ENCODE measurements at places on chromosomes 6 and 20.
A peak's percentile ranks its signal among the peaks of the same experiment; 100 is the strongest.

GRCh38 chr20:21862259-21862946 is 156.9 kb downstream of the PAX1 start:
- DNase-seq = no peak

DNA sequence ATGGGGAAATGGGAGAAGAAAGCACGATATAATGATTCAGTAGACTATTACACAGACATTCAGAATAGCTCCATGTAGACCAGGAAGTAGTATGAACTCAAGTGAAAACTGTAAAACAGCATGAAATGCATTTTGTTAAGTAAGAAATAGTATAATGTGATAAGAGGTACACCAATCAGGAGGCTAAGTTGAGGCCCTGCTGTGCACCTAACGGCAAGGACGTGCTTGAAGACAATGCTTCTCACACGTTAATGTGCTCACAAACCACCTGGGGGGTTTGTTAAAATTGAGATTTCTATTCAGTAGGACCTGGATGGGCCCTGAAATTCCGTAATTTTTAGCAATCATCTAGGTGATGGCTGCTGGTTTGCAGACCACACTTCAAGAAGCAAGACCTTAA is 178.9 kb upstream of the SULF2 start:
- no peak for DNase-seq

- no peak for DNase-seq
Measured at GRCh38 chr20:33836277-33836676, 25.1 kb downstream of the CHMP4B start.

DNA sequence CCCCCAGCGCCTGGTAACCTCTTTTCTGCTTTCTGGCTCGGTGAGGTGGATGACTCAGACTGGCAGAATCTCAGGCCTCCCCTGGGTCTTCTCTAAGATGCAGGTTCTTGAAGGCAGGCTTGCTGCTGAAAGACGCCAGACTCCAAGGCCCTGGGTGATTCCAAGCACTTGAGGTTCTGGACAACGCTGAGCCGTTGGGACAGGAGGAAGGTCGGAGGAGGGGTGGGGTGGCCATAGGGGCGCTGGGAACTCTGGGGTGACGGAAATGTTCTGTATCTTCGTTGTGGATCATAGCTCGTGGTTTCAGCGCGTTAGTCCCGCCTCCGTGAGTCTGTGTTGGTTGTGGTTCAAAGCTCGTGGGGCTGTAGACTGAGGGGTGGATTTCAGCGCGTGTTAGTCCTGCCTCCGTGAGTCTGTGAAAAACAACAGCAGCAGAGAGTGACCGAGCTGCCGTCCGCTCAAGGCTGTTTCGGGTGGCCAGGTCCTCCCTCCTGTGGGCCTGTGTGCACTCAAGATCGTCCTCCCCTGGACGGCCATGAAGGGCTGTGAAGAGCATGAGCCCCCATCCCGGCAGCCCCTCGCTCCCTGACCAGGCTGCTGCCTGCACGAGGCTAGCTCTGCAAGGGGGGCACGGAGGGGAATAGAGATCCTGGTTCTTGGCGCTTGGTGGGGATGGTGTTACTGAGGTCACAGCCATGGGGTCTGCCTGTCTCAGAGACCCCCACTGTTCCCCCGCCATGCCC is 7.7 kb downstream of the NTSR1 start:
- DNase-seq = no peak

DNA sequence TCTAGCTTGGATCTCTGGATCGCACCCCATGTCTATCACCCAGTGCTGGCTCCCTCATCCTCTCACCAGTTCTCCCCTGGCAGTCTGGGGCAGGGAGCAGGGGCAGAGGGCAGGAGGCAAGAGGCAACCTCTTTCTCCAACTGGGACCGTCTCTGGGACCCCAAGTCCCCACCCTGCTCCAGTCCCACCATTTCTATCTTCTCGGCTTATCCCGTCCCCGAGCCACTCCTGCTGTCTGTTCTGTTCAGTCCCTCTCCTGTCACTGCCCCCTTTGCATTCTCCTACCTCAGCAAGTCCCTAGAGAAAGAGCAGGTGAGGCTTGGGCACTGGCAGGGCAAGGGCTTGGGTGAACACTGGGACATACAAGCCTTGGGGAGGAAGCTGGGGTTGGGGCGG is 625 bp upstream of the TNXB start:
- no peak for DNase-seq

GRCh38 chr20:64242797-64243475 is 12.6 kb upstream of the PCMTD2 start:
- DNase-seq = no peak

- no peak for DNase-seq
Measured at GRCh38 chr6:8391934-8392333, 43.4 kb downstream of the SLC35B3 start.

GRCh38 chr6:133001040-133001565 is 186.7 kb downstream of the RPS12 start:
- no peak for DNase-seq

GRCh38 chr6:74753883-74754600 is 451.8 kb downstream of the COL12A1 start:
- no peak for DNase-seq

GRCh38 chr6:1636971-1637871 is 27.5 kb downstream of the FOXC1 start:
- DNase-seq = no peak

- DNase-seq = no peak
Measured at GRCh38 chr20:11660673-11661072, 257.0 kb upstream of the BTBD3 start.

DNA sequence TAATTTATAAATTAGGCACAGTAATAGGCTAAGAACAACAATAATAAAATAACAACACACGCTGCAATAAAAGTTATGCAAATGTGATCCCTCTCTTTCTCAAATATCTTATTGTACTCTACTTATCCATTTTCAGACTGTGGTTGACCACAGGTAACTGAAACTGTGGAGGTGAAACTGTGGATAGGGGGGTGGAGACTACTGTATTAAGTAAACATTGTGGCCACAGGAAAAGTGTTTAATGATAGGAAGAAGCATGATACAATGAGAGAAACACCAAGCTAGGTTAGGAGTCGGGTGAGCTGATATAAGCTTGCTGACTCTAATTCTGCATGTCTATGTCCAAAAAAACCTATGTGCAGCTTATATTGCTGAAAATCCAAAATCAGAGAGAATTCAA is 23.0 kb downstream of the NHLRC1 start:
- DNase-seq = no peak

GRCh38 chr6:132270726-132271402 is 130.4 kb downstream of the MOXD1 start:
- DNase-seq = no peak

GRCh38 chr6:158333094-158333493 is 20.8 kb downstream of the TULP4 start:
- DNase-seq = no peak

DNA sequence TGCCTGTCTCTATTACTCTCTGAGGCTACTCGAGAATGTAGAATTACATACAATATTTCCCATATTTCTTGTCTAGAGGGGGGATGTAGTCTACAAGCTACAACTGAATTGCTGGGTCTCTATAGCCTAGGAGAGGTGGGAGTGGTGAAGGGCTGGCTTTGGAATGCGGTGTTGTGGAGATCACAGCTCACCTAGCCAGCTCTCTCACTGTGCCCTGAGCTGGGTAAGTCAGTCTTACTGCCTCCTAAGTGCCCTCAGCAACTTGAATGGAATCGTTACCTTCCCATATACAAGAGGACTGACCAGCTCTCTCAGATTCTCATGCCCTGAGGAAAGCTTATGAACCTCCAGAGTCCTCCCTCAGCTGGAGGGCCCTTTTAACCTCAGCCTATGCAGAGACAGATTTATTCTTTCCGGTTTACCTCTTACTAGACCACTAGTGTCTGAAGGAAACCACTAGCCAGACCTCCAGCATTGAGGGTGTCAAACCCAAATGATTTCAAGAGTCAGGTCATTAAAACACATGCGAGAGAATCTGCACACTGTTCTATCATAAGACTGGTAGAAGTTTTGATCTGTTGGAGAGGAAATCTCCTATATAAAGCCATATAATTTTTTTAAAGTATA is 20.6 kb downstream of the VIP start:
- no peak for DNase-seq

- DNase-seq = peak; percentile 33
Measured at GRCh38 chr6:29589423-29590048, 4.6 kb downstream of the OR2H2 start.

GRCh38 chr6:49539102-49539501 is 11.4 kb upstream of the C6orf141 start:
- DNase-seq = no peak

DNA sequence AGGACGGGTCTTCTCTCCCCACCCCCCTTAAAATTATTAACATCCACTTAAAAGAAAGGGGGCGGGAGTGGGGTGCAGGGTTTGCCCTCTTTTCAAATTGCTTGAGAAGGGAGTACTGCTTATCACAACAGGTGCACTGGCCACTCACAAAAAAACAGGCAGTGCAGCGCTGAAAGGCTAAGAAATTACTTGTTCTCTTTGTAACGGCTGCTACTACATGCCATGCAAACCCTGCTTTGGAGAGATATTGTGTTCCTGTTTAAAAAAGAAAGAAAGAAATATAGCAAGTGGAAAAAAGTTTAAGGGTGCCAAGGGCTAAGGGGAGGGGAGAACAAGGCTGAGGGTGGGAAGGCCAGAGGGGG is 312.7 kb upstream of the JARID2 start:
- no peak for DNase-seq

DNA sequence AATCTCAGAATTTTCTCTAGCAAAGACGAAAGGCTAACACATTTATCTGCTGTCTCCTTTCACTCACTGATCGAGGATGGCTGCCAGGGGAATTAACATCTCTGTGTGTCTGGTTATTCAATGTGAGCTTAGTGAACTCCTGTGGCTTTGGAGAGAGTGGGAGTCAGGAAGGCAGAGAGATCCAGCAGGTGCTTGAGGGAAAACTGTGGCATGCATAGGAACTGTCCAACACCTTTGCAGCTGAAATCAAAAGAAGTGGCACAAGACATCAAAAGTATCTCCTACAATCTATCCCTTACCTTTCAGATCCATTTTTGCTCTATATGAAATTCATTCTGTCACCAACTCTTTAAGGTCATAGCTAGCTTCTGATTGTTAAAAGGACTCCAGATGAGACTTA is 11.8 kb upstream of the FAM184A start:
- no peak for DNase-seq

DNA sequence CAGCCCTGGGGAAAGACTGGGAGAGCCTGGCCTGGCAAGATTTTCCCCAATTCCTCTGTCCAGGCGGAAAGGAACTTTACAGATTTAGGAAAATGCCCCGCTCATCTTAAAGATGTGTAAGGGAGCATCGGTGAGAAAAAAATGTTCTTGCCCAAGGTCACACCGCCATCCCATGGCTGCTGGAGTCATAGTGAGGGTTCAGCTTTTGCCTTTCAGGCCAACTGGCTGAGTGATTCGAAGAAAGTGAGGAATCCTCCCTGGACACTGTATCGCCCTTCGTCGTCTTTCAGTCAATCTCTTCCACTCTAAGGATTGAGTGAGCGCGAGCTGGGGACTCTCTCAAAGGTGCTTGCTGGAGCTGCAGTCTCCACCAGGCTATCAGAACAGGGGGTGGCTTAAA is 1.4 kb downstream of the WFDC2 start:
- no peak for DNase-seq

- no peak for DNase-seq
Measured at GRCh38 chr6:11845664-11846577, 67.3 kb upstream of the ADTRP start.

DNA sequence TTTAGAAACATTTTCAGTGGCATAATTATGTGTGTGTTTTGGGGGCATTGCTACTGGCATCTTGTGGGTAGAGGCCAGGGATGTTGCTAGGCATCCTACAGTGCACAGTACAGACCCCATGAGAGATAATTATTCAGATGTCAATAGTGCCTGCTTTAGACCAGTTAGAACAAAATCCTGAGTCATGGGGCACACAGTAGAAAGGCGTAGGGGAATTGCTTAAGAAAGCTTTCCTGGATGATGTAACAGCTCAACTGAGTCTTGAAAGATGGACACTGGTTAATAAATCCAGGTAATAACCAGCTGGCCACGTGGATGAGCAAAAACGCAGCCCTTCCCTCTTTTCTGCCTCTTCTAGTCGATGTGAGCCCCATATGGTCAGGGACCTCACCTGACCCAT is 51.1 kb downstream of the KCNB1 start:
- no peak for DNase-seq

DNA sequence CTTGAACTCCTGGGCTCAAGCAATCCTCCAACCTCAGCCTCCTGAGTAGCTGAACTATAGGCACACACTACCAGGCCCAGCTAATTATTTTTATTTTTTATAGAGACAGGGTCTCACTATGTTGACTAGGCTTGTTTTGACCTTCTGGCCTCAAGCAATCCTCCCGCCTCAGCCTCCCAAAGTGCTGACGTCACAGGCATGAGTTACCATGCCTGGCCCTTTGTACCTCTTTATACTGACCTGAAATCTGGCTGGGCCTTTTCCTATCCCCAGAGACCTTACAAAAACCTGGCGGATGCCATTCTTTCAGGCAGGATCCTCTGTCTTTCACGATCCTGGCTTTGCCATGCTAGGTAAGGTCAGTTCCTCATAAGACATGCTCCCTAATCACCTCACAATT is 11.5 kb downstream of the WFDC3 start:
- DNase-seq = no peak

DNA sequence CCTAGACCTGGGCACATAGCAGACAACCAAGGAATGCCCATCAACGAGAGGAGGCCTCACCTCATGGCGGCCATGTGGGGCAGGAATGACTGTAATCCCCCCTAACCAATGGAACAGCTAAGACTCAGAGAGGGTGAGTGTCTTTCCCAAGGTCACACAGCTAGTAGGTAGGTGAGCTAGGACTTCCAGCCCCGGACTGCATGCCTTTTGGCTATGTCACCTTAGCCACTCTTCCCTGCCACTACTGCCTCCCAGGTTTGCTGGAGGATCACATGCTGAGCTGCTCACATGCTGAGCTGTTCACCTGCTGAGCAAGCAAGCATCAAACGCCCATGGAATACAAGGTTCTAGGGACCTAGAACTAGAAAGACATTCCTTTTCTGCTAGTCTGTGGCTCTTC is 188.5 kb upstream of the PMEPA1 start:
- DNase-seq = no peak

DNA sequence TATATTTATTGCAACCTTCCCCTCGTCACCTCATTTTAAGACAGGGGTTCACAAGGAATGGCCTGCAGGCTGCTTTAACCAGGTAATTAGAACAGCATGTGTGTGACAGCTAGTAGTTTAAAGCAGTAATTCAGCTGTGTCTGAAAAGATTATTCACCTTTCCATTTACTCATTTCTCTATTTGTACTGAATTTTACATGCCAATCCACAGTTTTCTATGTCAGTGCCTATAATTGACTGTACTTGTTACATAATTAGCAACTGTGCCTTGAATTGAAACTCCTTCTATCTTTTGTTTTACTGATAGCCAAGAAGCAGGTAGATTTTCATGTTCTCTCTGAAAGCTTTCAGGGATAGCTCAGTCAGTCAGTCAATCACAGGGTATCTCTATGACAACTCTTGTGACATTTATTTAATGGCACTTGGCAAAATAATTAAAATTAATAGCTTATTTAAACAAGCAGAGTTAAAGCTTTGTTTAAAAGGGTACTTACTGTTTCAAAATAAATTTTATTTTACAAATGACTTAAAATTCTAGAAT is 214.0 kb downstream of the ZFAND3 start:
- no peak for DNase-seq

All from CD4-positive, alpha-beta T cell treated with Interleukin-15 for 1 hour (primary cell).